Brain microvascular endothelial cell (primary cell): ENCODE measurements at places on chromosomes 1 and 21.

DNA sequence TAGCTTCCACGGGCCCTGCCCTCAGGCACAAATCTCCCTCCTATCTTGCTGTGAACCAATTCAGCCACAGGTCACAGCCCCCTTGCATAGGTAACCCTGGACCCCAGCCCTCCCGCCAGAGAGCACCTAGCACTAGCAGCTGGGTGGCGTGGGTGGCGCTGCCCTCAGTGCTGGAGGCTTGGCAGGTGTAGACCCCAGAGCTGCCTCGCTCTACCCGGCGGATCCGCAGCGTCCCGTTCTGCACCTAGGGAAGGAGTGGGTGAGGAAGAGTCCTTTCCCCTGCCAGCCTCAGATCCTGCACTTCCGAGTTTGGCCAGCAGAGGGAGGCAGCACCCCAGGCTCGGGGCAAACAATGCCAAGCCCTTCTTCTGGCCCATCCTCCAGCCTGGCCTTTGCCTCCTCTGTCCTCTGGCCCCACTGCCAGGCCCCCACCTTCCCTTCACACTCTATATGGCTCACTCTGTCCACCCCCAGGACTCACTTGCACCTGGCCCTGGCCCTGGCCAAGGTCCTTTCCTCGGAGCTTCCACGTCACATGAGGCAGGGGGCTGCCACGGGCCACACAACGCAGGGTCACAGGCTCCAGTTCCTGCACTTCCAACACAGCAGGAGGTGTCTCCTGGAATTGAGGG lies 9.0 kb downstream of the IGSF9 start:
- DNase-seq: no peak

DNA sequence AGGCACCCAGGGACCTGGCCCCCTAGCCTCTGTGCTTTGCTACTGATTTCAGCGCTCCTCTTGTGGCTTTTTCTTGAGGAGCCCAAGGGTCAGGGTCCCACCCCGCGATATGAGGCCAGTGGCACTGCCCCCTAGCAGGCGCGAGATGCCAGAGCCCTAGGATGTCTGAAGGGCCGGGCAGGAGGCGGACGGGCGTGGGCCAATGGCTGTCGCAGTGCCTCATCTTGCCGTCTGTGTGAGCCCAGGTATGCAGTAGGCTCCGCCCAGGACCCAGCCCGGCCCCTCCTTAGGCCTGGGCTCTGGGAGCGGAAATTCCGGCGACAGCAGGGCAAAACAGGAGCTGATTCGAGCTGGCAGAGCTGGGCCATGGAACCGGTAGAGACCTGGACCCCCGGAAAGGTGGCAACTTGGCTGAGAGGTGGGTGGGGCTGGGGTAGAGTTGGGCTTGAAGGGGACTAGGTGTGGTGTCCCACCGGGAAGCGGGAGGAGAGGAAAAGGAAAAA lies at the start of gene CNKSR1:
TSS of gene CNKSR1 (plus strand) at position 310 of the 503 bp plus-strand sequence. CDS start at position 367, 57 bp downstream.
- no peak for DNase-seq

GRCh38 chr1:31372751-31373055 lies 173 bp downstream of the FABP3 start:
- no peak for DNase-seq

- DNase-seq: peak; percentile 66
Measured at GRCh38 chr1:157505481-157506272, 46.6 kb downstream of the FCRL5 start.

GRCh38 chr1:24562625-24563024 lies 6.7 kb downstream of the NCMAP start:
- no peak for DNase-seq

DNA sequence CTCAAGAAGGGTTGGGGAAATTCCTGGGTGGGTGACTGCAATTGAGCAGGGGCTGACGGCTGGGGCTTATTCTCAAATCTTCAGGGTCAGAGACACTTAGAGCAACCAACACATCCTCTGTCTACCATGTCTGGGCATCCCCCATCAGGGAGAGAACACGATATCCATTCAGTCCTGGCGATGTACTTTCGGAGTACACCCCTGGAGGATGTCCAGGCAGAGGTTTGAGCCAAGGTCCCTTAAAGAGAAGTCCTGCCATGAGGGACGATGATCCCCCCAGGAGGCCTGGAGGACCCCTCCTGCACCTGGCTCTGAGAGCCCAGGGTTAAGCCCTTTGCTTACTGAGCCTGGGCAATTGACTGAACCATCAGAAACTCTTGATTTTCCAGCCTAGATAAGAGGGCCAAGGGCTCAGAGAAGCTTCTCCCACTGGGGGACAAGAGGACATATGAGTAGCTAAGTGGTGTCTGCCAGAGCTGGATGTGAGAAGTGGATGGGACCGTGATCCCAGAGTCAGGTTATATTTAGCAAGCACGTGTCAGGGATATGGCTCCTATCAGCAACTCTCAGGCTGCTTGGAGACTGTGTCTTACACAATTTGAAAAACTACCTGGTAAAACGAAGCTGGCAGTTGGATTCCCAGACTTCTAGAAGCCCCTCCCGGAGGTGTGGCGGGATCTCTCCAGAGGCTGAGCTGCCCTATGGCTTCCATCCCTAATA lies 253.3 kb upstream of the VAMP3 start:
- DNase-seq: no peak

- DNase-seq: peak; percentile 61
Measured at GRCh38 chr1:162676087-162676486, 43.8 kb downstream of the DDR2 start.

DNA sequence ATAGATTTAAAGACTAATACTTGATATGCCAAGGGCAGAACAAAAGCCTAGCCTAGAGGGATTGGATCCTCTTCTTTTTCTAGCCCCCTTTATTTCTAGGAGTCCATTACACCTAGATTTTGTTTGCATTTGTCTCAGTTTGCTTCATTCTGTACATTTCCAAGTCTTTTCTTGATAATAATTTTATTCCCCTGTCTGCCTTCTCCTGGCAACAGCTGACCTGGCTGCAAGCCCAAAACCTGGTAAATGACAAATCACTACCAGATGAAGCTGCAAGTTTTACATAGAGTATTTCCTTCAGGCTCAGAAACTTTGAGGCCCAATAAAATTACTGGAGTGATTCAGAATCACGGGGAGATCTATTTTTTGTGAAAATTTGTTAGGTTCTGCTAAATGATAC lies 36.5 kb upstream of the LHX8 start:
- no peak for DNase-seq

DNA sequence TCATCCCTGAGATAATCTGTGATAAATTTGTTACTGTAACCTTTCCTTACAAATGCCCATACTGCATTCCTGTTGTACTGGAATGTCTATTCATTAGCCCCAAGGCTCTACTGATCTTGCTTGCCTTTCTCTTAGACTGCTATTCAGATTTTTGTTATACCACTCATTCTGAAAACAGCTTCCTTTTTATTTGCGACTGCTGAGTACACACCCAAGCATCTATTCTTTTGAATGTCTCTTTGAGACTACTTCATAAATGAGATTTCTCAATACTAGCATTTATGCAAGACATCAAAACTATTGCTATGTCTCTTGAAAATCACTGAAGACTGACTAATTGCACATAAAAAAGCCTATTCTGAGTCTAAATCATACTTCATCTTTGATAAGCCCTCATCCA lies 38.6 kb downstream of the DENND1B start:
- DNase-seq: peak; percentile 2

DNA sequence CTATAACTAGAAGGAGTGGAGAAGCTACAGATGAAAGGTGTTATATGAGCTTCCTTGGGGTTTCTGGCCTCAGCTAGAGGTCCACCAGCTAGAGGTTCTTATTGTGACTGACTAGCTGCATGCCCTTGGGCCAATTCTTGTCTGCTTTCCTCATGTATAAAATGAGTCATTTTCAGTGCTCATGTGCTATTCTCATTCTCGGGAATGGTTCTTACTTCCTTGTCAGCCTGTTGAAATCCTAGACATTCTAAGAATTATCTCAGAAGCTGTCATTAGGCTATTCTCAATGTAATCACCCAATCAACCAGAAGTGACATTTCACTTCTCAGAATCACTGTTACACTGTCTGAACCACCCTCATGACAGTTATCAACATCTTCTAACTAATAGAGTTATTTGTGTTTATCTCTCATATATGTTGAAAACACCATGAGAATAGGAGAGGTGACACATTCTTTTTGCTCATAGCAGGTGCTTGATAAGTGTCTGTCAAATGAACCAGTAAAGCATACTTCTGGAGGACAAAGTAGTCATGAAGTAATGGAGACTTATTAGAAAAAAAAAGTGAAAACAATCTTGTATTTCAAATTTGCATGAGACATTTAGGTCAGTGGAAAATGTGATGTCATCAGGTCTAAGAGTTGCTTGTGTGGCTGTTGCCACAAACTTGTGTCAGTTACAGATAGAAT lies 122.8 kb upstream of the IVNS1ABP start:
- peak; percentile 78 for DNase-seq

- DNase-seq: no peak
Measured at GRCh38 chr1:12163210-12163609, 3.6 kb upstream of the TNFRSF1B start.

GRCh38 chr1:202615501-202616354 lies 94.5 kb downstream of the SYT2 start:
- peak; percentile 53 for DNase-seq

DNA sequence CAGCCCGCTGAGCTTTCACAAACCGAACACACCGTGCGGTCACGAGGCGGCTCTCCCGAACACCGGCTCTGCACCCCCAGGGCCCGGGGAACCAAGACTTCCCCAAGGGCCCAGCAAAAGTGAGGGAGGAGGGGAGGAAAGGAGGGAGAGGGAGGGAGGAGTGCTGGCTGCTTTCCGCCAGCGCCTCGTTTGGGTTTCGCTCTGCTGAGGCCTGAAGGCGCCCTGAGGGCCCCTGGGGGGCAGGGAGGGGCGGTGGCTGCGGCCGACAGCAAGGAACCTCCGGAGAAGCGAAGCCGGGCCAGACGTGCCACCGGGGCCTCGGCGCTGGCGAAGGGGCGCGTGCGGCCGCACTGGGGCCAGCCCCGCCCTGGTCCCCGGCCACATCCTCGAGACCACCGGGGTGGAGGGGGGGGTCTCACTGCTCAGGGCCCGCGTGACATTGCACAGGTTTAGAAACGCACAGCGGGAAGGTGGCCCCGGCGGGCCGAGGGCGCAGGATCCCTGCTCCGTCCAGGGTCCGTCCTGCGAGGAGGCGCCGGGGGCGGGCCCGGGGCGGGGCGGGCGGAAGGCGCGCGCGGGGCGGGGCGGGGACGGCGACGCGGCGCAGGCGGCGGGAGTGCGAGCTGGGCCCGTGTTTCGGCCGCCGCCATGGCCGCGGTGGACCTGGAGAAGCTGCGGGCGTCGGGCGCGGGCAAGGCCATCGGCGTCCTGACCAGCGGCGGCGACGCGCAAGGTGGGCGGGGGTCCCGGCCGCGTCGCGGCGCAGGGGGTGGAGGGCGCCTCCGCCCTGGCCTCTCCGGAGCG lies at the start of gene PFKL:
TSS of gene PFKL (plus strand) at position 596 of the 804 bp plus-strand sequence. CDS start at position 649, 53 bp downstream.
- DNase-seq: peak; percentile 22

- DNase-seq: peak; percentile 28
Measured at GRCh38 chr1:100077531-100077930, 55.2 kb downstream of the SASS6 start.

GRCh38 chr1:247156787-247157232 lies 15.0 kb downstream of the ZNF124 start:
- DNase-seq: no peak

DNA sequence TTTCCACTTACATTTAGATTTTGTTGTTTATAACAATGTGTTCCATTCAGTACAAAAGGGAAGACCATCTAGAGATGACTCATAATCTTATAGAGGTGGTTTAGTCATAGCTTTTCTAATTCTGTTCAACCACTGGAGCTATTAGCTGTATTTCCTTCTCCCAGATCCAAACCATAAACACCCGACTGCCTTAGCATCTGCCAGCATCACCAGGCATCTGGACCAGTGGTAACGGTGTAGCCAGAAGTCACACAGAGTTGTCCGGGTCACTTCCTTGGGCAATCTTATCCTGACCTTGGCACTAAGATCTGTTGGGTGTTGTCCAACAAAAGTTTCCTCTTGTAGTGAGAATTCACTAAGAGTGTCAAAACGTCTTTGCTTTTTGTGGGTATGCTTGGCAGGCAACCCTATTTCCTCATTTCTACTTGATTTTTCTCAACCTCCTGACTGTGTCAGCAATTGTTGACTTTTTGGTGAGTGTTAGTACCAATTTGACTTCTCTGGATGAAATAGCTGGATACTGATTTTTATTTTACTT lies 372.1 kb upstream of the B3GALT2 start:
- peak; percentile 50 for DNase-seq

GRCh38 chr1:204439621-204440375 lies 28.2 kb upstream of the PPP1R15B start:
- DNase-seq: no peak

DNA sequence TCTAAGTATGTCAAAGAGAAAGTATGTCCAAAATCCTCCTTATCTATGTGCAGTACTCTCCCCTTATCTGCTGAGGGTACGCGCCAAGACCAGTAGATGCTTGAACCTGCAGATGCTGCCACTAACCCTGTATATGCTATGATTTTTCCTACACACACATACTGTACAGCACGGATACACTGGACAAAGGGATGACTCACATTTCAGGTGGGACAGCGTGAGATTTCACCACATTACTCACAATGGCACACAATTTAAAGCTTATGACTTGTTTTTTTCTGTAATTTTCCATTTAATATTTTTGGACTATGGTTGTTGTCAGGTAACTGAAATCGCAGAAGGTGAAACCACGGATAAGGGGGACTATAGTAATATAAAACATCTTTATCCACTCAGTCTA lies 4.1 kb downstream of the ORC1 start:
- no peak for DNase-seq

GRCh38 chr1:26175346-26175745 lies 1.9 kb upstream of the CNKSR1 start:
- no peak for DNase-seq

GRCh38 chr21:33026443-33026858 lies 716 bp downstream of the OLIG2 start:
- DNase-seq: no peak

- DNase-seq: no peak
Measured at GRCh38 chr1:81880781-81881180, 80.0 kb downstream of the ADGRL2 start.

DNA sequence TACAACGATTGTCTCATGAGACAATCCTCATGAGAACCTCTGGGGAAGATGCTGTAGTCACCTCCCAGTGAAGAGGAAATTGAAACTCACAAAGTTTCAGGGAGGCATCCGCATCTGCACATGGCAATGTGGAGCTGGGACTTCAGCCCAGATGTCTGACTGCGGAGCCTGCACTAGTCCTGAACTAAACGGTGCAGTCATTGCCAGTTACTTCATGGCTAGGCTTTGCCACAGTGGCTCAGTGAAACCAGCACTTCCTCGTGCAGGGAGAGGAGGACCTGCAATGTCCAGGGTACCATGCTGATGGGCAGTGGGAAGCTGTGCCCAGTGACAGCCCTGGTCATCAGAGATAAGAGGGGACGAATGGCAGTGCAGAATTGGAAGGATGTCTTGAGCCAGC lies 40.7 kb upstream of the ETS2 start:
- no peak for DNase-seq
